ENCODE measurements at places on chromosomes 3 and 15.
A peak's percentile ranks its signal among the peaks of the same experiment; 100 is the strongest.

DNA sequence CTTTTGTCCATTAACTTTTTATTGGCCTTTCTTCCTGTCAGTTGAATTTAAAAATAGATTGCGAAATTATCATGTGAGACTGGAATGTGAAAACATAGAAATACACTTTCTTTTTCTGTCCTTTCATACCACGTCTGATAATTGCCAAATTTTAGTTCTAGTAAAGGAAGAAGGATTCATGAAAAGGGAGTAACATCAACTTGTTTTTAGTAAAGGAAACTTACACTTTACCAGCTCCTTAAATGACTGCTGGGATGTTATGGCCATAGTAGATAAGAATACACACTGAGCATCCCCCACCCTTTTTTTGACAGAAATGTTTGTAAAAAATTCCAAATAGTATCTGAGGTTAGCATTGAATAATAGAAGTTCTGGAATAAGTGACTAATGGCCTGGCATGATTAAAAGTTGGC lies 137.9 kb downstream of the NEO1 start:
- no peak for DNase-seq

DNA sequence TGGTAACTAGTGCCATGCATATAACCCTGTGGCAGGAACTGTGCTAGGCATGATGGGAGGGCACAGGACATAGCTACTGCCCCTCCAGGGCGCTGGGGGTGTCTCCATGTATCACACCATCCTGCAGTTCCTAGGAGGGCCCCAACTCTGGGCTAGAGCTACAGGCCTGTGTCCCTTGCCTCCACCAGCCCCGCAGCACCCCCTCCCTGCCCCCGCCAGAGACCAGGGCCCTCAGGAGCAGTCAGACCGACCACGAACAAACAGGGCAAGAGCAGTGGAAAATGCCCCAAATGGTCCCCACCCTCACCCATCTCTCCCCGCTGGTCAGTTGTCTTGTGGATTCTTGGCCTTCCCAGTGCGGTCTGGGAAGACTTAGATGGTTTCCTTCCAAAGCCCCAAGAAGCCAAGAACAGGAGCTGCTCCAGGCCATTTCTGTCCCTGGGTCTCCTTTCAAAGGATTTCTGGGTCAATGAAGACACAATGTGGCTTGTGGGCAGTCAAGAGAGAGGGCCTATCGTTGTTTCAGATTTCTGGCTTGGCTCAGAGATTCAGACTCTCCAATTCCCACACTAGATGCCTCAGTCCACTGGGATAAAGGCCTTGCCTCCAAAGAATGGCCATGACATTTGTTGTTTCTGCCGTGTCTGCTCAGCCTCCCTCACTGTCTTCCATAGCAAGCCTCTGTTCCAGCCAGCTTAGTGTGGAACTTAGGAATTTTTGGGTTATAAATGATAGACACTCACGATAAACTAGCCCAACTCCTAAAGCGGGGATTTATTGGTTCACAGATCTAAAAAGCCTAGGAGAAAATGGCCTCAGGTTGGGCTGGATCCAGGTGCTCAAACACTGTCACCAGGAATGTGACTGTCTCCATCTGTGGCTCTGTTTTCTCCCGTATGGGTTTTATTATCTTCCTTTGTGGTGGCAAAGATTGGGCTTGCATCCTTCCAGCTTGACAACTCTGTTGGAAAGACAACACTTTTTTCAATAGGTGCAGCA lies 80.6 kb downstream of the LSM3 start:
- no peak for DNase-seq

DNA sequence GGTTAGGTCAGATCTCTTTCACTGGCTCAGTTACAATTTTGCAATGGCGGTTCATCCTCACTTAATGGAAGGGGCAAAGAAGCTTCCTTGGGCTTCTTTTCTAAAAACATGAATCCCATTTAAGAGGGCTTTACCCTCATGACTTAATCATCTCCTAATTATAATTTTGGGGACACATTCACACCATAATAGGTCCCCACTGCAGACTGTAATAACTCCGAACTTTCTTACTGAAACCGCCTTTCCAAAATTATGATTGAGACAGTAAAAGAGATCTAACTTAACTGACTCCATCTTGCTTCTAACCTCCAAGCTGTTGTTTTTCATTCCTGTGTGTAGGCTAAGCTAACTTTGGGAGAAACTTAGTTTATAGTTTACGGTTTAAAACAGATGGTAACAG lies 33.3 kb upstream of the C15orf39 start:
- DNase-seq = no peak

- no peak for DNase-seq
These were observed 11.7 kb downstream of the EIF5A2 start for GRCh38 chr3:170896781-170897180.

DNA sequence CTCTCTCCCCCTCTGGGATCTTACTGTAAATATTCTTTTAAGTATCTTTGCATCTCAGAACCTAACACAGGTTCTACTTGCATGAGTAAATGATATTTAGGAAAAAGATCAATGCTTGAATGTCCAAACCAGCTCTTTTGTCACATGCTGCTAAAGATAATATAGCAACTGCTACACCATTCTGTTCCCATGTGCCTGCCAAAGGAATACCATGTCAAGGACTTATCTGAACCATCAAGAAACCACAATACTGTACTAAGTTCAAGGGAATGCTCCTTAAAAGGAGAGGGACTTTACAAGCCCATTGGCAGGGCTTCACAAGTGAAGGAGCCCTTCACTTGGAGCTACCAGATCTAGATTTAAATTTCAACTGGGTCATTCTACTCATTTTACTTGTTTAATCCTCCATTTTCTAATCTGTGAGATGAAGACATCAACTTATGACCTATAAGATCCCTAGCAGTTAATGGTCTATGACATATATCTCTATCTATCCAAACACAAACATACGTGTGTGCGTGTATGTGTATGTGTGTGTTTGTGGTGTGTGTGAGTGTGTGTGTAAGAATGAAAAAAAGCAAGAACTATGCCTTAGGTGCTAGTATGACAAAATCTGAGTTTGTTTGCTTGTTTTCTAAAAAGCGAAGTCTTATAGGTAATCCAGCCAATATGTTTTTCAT lies 13.0 kb upstream of the SEC62 start:
- no peak for DNase-seq

GRCh38 chr15:70852501-70853317 lies 1.2 kb downstream of the LARP6 start:
- DNase-seq = no peak

GRCh38 chr3:106247902-106248684 lies 379.3 kb upstream of the CBLB start:
- no peak for DNase-seq

- DNase-seq = no peak
These were observed 1.1 kb downstream of the CNTN4 start for GRCh38 chr3:2099779-2100191.

DNA sequence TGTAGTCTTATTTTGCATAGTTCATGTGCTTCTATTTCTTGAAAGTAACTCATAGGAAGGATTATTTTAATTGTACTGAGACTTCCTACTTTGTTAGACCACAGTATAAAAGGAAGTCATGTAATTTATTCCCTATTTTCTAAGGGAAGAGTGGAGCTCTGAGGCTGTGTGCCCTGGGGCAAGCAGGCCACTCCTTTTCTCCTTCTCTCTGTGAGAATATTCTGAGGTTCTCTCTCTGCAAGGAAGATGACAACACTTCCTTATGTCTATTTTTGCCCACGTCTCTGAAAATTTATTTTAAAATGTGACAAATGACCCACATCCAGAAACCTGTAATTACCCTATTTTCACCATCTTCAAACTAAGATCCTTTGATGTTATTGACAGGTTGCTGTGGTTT lies 11.0 kb downstream of the KCTD6 start:
- no peak for DNase-seq

DNA sequence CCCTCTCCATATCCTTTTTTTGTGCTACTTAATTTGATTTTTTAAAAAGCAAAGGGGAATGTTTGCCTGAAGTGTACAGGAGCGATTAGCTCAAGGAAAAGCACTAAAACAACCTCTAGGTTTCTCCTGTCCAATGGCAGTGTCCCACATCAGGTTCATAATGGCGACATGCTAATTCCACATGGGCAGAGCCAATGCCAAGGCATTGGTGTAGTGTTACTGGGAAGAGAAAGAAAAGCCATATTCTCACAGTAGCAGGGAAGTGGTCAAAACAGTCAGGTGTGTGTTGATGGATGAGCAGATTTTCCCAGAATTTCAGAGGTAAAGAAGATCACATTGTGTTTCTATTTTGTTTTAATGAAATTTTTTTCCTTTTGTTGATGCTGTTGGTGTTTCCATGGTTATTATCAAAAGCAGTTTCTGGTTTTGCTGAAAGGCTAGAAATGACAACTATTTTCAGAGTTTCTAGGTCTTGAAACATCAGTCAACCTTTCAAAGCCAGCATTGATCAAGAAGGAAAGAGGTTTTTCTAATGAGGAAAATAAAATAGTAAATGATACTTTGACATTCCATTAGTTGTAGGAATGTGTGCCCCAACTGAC lies 65.2 kb downstream of the FNDC3B start:
- DNase-seq = no peak

DNA sequence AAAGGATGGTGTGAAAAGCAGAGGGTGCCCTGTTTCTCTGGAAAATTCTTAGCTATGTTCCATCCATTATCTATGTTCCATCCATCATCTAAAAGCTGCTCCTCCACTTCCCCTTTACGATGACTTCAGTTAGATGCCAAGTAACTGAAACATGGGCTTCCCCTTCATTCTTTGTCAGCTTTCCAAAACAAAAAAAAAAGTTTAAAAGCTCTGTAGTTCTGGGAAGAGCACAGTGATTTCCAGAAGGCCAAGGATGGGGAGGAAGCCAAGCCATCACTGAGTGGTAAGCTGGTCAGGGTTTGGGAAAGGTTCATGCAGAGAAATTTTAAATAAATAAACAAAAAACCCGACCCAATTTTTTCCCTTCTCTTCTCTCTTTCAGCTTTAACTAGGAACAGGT lies 111.5 kb downstream of the CFAP44 start:
- DNase-seq = no peak

GRCh38 chr15:62999923-63000561 lies 42.5 kb upstream of the TPM1 start:
- no peak for DNase-seq

DNA sequence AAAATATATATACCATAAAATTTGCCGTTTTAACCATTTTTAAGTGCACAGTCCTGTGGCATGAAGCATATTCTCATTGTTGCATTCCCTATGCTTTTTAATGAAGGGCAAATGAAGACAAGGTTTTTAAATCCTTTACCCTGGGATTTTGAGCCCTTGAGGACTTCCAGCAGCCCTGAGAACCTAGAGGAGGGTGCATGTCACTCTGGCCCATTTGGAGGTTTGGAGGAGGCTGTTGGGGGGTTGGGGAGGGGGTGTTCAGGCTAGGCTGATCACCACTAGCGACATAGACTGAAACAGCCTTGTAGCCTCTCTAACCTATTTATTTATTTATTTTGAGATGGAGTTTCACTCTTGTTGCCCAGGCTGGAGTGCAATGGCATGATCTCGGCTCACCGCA lies 86.0 kb downstream of the SMAD6 start:
- no peak for DNase-seq

GRCh38 chr3:17143893-17144664 lies 259.3 kb downstream of the PLCL2 start:
- DNase-seq = no peak

DNA sequence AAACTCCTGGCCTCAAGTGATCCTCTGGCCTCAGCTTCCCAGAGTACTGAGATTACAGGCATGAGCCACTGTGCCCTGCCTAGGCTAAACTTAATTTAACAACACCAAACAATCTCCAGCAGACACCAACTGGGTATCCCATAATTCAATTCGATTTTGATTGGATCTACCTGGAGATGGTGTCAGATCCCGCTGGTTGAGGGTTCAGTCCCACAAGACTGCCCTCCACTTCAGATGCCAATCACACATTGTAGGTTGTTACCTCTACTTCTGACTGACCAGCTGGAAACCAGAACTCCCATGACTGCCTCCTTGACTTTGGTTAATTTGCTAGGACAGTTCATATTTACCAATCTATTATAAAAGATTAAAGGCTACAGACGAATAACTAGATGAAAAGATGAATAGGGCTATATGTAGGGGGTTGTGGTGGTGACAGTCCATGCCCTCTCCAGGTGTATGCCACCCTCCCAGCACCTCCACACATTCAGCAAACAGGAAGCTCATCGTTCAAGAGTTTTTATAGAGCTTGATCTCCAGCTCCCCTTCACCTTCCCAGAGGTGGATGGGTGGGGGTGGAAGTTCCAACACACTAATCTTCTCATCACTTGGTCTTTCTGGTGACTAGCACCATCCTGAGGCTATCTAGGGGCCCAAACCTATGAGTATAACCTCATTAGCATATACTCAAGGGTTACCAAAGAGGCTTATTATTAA lies 9.3 kb downstream of the B2M start:
- DNase-seq = no peak

DNA sequence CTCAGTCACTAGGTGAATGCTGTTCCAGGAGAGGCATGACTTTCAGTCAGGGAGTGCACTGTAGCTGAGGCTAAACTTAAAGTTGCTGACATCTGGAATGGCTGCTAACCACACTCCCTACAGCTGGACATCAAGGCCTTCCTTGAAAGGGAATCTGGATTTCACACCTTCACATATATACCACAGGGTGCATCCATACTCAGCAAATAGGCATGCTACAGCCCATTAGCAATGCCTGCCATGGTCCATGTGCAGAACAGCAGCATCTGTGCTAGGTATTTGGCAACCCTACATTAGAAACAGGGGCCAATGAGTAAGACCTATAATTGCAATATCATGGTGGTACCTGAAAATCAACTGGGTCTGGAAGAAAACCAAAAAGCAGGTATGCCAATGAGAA lies 74.8 kb downstream of the SNTN start:
- DNase-seq = no peak

GRCh38 chr3:66723231-66723630 lies 222.4 kb upstream of the LRIG1 start:
- DNase-seq = no peak

DNA sequence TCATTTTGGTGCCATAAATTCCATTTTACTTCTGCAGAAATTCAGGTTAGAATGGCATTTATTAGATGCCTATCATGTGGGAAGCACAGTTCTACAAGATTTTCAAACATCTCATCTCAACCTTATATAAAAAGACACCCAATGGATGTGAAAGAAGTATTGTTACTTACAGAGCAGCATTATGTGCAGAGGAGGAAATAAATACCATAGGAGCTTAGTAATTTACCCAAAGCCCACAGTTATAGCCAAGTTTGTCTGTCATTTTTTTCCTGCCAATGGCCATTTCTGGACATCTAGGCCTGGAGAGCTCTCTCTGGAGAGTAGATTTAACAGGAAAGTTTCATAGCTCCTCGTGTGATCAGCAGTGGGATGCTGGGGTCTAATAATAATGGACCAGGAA lies 659.4 kb upstream of the NAALADL2 start:
- no peak for DNase-seq

GRCh38 chr15:25785641-25786025 lies 77.5 kb downstream of the ATP10A start:
- DNase-seq = no peak

GRCh38 chr15:90756916-90757315 lies 39.8 kb downstream of the BLM start:
- DNase-seq = no peak

DNA sequence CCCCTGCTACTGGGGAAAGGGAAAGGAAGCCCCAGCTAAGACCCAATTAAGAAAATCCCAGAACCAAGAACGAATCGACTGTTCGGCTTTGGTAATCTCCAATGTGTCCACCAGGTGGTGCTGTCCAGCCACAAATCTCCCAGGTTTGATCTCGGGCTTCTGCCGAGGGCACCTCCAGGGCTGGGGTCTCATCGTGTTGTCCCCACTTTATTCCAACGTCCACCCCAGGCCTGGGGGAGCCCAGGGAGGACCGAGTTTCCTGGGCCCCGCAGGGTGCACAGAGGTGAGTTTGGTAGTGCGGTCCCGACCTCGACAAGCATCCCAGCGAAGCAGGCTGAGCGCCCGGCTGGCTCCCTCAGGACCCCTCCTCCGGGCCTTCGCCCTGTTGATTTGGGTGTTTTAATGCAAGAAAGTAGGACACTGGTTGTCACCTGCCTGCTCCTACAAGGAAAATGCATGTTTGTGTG lies 185.1 kb downstream of the GOLGA6L6 start:
- peak; percentile 84 for DNase-seq
